Dermis lymphatic vessel endothelial cell (primary cell): ENCODE measurements at places on chromosomes 16 and 17. TPM values are rescaled to one million over a fixed set of nuclear protein-coding genes. Genes with fewer than 3 reads are reported as not detected.

The OGFOD1 gene
- 42.3 and 73.3 TPM in 2 replicates for total RNA-seq

The SDR42E2 gene
- total RNA-seq, result 0.17 and 0.43 TPM in 2 replicates

The FGF11 gene
- total RNA-seq, result 0.17 and 0.22 TPM in 2 replicates

The TNRC6C gene
- total RNA-seq, result 8.6 and 9.5 TPM in 2 replicates

The SEBOX gene
- total RNA-seq, result not detected in 2 replicates

The RAB26 gene
- total RNA-seq, result 0.26 and 0.65 TPM in 2 replicates

The DECR2 gene
- 10.2 and 13.8 TPM in 2 replicates for total RNA-seq

The KIF18B gene
- total RNA-seq, result 0.33 and 0.34 TPM in 2 replicates

The RPL27 gene
- 986 and 1,404 TPM in 2 replicates for total RNA-seq

The TMEM100 gene
- 4.8 and 8.1 TPM in 2 replicates for total RNA-seq

The C17orf113 gene
- total RNA-seq, result 0.22 and 0.26 TPM in 2 replicates
